Breast epithelium (tissue), 4 donors: ENCODE measurements at places on chromosomes 6 and 20. TPM values are rescaled to one million over a fixed set of nuclear protein-coding genes. Genes with fewer than 3 reads are reported as not detected.
A peak's percentile ranks its signal among the peaks of the same experiment; 100 is the strongest.

GRCh38 chr6:31467151-31467550, 30.8 kb upstream of the MICB start:
- no peak for DNase-seq

- no peak for DNase-seq
These were observed 96.3 kb downstream of the PHF3 start for GRCh38 chr6:63731930-63732329.

DNA sequence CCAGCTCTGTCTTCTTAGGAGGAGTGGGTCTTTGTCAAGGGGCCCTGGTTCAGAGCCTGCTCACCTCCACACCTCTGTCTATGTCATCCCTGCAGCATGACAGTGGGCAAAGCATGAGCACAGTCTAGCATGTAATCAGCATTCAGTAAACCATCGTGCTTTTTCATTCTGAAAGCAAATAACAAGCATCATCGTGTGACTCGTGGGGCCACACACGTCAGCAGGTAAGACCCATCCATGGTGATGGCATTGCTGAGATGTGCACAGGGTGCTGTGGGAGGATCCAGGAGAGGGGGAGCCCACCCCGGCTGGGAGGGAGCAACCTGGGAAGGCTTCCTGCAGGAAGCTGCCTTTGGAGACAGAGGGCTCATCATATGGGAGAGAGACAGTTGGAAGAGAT, 106.7 kb downstream of the TMEM242 start:
- DNase-seq, result no peak

DNA sequence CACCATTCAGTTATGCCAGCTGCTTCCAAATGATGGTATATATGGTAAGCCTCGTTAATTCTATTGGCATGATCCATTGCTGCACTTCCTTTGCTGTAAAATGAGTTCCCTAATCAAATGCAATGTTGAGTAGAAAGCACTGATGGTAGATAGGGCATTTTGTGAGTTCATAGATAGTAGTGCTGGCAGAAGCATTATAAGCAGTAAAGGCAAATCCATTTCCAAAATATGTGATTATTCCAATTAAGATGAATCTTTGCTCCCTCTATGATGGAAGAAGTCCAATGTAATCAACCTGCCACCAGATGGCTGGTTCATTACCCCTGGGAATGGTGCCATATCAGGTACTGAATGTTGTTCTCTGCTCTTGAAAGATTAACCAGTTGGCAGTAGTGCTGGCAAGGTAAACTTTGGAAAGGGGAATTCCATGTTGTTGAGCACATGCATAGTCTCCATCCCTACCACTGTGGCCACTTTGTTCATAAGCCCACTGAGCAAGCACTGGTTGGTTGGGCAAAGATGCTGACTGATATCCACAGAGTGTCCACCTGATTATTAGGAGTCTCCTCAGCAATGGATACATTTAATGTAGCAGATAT, 5.6 kb upstream of the TBPL1 start:
- no peak for DNase-seq

- DNase-seq, result no peak
These were observed 12.1 kb upstream of the MLN start for GRCh38 chr6:33815854-33816253.

- no peak for DNase-seq
These were observed 74.5 kb upstream of the TRAF3IP2 start for GRCh38 chr6:111680015-111680712.

GRCh38 chr6:26216886-26217713, 129.9 kb downstream of the HFE start:
- peak; percentile 87 for DNase-seq

GRCh38 chr6:99348288-99349170, 945 bp downstream of the FAXC start:
- no peak for DNase-seq

Gene HLA-DMA
- total RNA-seq, result 28.5 TPM

Gene CFB
- 177 TPM for total RNA-seq

Gene CASS4
- 1.6 TPM for total RNA-seq

Gene EYS
- total RNA-seq, result 2.9 TPM
